Endothelial cell of umbilical vein (primary cell): ENCODE measurements at places on chromosomes 2 and 18.
A peak's percentile ranks its signal among the peaks of the same experiment; 100 is the strongest.

- no peaks in the 10 kb centered on the region for H3K27me3 ChIP-seq
- H3K27ac ChIP-seq = no peak overlapping the region
- H3K36me3 ChIP-seq = no peaks in the 10 kb centered on the region
- peak; percentile 2 for DNase-seq
- no peaks in the 10 kb centered on the region for H3K4me1 ChIP-seq
These were observed 36.2 kb downstream of the CCDC178 start for GRCh38 chr18:33404244-33404873.

- no peaks in the 10 kb centered on the region for H3K27me3 ChIP-seq
- H3K36me3 ChIP-seq = no peaks in the 10 kb centered on the region
- no peak overlapping the region for H3K4me3 ChIP-seq
These were observed 102.6 kb downstream of the VSNL1 start for GRCh38 chr2:17643031-17643615.

DNA sequence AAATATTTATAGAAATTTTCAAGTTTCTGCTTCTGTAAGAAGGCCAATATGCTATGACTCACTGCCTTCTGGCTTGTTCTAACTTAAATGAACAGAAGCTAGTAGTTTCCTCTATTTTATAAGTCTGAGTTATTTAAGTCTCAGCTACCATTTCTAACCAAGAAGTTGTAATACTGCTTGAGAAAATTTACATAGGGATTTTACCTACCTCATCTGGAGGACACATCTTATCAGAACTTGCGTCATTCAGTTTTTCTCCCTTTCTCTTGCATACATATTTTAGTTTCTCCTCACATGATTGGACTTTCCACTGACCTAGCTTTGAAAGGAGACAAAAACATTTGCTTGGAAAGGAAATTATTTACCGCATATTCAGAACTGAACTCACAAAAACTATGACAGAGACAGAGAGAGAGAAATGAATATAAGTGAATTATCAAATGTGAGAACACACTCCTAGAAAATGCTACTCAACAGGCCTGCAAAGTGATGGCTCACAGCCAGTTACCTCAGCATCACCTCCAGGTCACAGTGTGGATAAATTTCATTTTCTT, 81.1 kb upstream of the CD302 start:
- no peaks in the 10 kb centered on the region for H3K36me3 ChIP-seq
- no peaks in the 10 kb centered on the region for H3K27me3 ChIP-seq
- peak; percentile 6 for DNase-seq
- no peak overlapping the region for H3K4me3 ChIP-seq
- no peak overlapping the region for H3K27ac ChIP-seq
- no peaks in the 10 kb centered on the region for H3K4me1 ChIP-seq

DNA sequence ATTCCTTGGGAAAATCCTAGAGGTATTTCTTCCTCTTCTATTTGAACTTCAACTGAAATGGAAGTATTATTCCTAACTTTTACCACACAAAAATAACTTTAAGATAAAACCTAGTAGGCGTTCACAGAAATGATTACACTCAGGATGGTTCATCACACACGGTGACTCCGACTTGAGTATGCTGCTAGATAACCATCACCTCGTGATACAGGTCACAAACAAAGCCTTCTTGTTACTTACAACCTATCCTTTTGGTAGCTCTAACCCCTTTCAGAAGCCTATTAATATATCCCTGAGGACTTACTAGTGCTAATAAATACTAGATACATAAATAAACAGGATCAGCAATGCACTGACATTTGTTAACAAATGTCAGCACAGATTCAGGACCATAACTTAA, 101.0 kb upstream of the DNER start:
- H3K27ac ChIP-seq = peak overlapping the region; percentile 32
- H3K27me3 ChIP-seq = no peaks in the 10 kb centered on the region
- H3K36me3 ChIP-seq = no peaks in the 10 kb centered on the region
- no peak for DNase-seq
- peaks cover 13% of the 10 kb centered on the region for H3K4me1 ChIP-seq

- H3K4me1 ChIP-seq = peaks cover 4% of the 10 kb centered on the region
- no peak overlapping the region for H3K27ac ChIP-seq
- H3K36me3 ChIP-seq = no peaks in the 10 kb centered on the region
These were observed 12.1 kb downstream of the MXD1 start for GRCh38 chr2:69926849-69927515.

DNA sequence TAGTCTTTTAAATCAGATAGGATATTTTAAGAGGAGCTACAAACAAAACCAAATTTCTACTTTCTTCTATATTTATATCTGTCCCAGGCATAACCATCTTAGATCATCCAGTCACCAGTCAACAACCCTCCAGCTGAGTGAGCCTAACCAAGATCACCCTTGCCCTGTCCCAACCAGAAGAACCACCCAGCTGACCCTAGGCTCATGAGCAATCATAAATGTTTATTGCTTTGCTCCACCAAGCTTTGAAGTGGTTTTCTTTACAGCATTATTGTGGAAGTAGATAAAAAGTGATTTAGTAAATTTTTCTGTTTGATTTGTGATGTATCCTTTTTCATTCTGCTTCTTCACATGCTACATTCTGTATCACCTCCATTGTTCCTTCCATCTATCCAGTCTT, 167.2 kb upstream of the PIEZO2 start:
- no peak for DNase-seq
- no peaks in the 10 kb centered on the region for H3K4me1 ChIP-seq

DNA sequence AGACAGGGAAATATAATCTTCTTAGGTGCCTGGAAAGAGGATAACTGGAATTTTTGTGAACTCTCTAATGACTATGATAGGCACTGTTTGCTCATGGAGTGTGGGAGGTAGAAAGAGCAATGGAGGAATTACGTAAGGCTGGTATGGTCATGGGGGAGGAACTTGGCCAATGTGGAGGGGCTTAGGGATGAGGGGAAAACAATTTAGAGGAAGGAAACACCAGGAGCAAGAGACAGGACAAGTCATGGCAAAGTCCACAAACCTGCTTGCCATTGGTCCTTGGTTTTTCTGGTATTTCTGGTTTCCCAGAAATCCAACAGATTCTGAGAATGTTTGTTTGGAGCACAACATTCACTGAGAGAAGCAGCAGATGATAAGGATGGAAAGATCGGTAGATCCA, 274.2 kb downstream of the DYSF start:
- H3K27me3 ChIP-seq = peaks cover 10% of the 10 kb centered on the region
- H3K4me1 ChIP-seq = no peaks in the 10 kb centered on the region
- H3K27ac ChIP-seq = no peak overlapping the region
- no peak overlapping the region for H3K4me3 ChIP-seq
- no peak for DNase-seq

- H3K27ac ChIP-seq = no peak overlapping the region
- H3K36me3 ChIP-seq = peaks cover 7% of the 10 kb centered on the region
- H3K4me1 ChIP-seq = no peaks in the 10 kb centered on the region
- DNase-seq = no peak
- H3K4me3 ChIP-seq = no peak overlapping the region
These were observed 18.8 kb downstream of the TM4SF20 start for GRCh38 chr2:227360351-227360750.

GRCh38 chr18:40215979-40216378, 1739.1 kb upstream of the PIK3C3 start:
- no peak overlapping the region for H3K4me3 ChIP-seq
- no peaks in the 10 kb centered on the region for H3K36me3 ChIP-seq
- no peaks in the 10 kb centered on the region for H3K27me3 ChIP-seq
- H3K4me1 ChIP-seq = no peaks in the 10 kb centered on the region
- no peak overlapping the region for H3K27ac ChIP-seq

DNA sequence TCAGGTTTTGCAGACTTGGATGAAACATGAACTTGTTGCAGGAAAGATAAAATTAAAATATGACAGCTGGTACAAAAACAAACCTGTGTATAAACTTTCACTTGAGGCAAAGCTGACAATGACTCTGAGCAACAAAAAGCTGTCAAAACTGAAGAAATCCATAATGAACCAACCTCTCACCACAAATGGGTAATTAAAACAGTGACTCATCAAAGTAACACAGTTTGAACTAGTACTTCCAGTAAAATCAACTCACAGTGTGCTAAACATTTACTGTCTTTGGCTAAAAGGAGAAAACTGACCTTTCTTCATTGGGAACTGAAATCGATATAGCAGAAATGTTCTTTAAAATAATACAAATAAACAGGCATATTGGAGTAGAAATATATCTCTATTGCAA, 209.7 kb downstream of the WDPCP start:
- no peaks in the 10 kb centered on the region for H3K4me1 ChIP-seq
- H3K36me3 ChIP-seq = no peaks in the 10 kb centered on the region
- H3K27me3 ChIP-seq = no peaks in the 10 kb centered on the region
- no peak overlapping the region for H3K27ac ChIP-seq
- DNase-seq = no peak

GRCh38 chr2:237118025-237118424, 32.3 kb downstream of the COPS8 start:
- no peaks in the 10 kb centered on the region for H3K27me3 ChIP-seq
- no peak overlapping the region for H3K4me3 ChIP-seq
- H3K27ac ChIP-seq = no peak overlapping the region
- H3K4me1 ChIP-seq = peaks cover 3% of the 10 kb centered on the region
- no peaks in the 10 kb centered on the region for H3K36me3 ChIP-seq

GRCh38 chr2:171318463-171318934, 115.3 kb downstream of the METTL8 start:
- H3K27ac ChIP-seq = peak overlapping the region; percentile 32
- H3K4me3 ChIP-seq = no peak overlapping the region
- DNase-seq = peak; percentile 17
- peaks cover 24% of the 10 kb centered on the region for H3K4me1 ChIP-seq
- H3K36me3 ChIP-seq = no peaks in the 10 kb centered on the region

- no peak overlapping the region for H3K4me3 ChIP-seq
- H3K27ac ChIP-seq = no peak overlapping the region
- peaks cover 24% of the 10 kb centered on the region for H3K4me1 ChIP-seq
- peak; percentile 82 for DNase-seq
- no peaks in the 10 kb centered on the region for H3K36me3 ChIP-seq
These were observed 55.2 kb upstream of the COBLL1 start for GRCh38 chr2:164896634-164897355.

- no peak overlapping the region for H3K27ac ChIP-seq
- H3K4me1 ChIP-seq = peaks cover 6% of the 10 kb centered on the region
- H3K4me3 ChIP-seq = no peak overlapping the region
- DNase-seq = no peak
These were observed 4.3 kb upstream of the RBM43 start for GRCh38 chr2:151265991-151266390.

- peaks cover 15% of the 10 kb centered on the region for H3K4me1 ChIP-seq
- no peak overlapping the region for H3K27ac ChIP-seq
- DNase-seq = no peak
- no peak overlapping the region for H3K4me3 ChIP-seq
These were observed 28.5 kb downstream of the PSME4 start for GRCh38 chr2:53942280-53942679.

DNA sequence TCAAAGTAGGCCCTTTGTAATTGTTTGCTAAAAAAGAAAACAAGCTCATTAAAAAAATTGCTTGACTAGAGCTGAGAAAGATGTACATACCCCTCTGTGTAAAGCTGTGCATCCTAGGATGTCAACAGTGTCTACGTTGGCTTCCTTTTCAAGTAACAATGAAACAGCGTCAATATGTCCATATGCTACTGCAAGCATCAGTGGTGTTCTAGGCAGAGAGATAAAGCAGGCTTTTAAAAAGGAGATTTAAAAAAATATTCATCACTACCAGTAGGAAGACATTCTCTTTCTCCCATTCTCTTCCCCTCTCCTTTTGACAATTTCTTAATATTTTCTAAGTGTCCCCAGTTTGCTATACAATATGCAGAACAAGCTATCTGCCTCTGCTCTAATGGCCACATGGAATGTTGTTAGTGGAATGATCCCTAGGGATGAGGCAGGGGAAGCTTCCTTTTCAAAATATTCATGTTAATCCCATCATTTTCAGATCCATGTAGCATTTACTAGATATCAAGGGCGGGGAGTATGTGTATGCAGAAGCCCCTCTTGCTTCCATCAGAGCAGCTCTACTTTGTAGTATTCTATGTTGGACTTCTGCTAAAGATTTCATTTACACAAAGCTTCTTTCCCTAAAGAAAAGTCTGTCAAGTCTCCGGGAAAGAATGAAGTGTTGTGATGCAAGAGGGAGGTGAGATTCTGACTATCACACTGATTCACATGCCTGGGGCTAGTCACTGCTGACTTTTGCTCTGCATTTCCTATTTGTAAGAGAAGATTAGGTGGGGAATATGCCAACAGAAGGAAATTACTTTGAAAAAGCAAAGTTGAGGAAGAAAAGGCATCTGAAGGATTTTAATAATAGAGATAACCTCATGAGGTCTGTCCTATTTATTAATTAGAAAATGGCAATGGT, 81.5 kb upstream of the PGAP1 start:
- no peaks in the 10 kb centered on the region for H3K4me1 ChIP-seq
- no peak overlapping the region for H3K27ac ChIP-seq
- H3K27me3 ChIP-seq = no peaks in the 10 kb centered on the region
- no peak for DNase-seq
- no peaks in the 10 kb centered on the region for H3K36me3 ChIP-seq
